ENCODE measurements at places on chromosomes 6 and 20.

DNA sequence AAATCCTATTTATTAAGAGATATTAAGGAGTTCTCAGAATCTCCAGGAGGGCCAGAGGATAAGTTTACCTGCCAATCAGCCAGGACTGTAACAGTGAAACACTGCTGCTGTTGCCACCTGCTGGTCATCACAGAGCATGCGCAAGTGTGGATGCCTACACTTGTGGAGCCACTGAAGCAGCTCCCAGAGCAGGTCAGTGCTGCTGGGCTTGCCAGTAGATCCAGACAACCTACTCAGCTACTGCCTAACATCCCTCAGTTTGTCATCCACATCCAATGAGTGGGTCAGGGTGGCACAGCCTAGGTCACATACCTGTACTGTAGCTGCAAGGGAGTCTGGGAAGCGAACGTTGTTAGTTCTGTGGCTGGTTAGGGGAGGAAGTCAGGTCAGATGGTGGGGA is 18.3 kb upstream of the NHSL1 start:
- no peak for DNase-seq

DNA sequence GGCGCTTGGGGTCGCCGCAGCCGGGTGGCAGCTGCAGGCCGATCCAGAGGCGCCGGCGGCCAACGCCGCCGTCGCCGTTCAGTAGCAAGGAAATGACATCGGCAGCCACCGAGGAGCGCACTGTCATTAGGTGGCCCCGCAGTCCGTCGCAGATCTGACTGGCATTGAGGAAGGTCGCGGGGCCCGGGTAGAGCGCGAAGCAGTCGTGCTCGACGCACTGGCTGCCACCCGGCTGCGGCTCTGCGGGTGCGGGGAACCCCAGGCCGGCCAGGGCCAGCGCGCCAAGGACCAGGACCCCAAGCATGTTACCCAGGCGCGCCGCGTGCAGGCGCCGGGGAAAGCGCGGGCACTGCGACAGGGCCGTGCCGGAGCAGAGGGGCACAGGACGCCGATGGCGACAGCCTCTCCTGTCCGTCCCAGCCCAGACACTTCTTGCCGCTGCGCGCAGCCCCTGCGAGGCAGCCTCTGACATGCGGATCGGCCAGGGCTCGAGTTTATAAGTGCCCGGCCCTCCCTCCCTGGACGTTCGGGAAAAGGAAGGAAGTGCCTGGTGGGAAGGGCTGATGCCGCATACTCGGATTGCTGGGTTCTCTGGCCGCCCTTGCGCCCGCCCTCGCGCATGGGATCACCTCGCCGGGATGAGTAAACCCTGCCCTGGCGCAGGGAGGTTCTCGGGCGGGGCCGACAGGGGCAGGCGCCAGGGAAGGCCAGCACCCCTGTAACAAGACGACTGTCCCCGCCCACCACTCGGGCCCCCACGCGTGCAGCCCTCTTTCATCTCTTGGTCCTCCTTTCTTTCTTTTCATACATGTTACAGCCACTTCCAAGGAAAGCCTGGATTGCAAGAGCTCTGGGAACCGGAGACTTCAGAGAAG is at the start of gene THBD:
Gene THBD (minus strand): TSS at position 472 of the 875 bp plus-strand sequence. CDS start 168 bp downstream, at position 304.
- DNase-seq, result no peak

GRCh38 chr6:132067286-132067685 is 116.1 kb upstream of the CCN2 start:
- no peak for DNase-seq

DNA sequence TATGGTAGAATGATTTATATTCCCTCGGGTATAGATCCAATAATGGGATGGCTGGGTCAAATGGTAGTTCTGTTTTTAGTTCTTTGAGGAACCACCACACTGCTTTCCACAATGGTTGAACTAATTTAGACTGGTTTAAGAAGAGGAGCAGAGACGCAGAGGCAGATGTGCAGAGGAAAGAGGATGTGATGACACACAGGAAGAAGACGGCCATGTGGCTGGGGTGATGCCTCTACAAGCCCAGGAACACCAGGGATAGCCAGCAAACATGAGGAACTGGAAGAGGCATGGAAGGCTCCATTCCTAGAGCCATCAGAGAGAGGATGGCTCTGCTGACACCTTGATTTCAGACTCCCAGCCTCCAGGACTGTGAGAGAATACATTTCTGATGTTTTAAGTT is 218.3 kb upstream of the DTNBP1 start:
- no peak for DNase-seq

DNA sequence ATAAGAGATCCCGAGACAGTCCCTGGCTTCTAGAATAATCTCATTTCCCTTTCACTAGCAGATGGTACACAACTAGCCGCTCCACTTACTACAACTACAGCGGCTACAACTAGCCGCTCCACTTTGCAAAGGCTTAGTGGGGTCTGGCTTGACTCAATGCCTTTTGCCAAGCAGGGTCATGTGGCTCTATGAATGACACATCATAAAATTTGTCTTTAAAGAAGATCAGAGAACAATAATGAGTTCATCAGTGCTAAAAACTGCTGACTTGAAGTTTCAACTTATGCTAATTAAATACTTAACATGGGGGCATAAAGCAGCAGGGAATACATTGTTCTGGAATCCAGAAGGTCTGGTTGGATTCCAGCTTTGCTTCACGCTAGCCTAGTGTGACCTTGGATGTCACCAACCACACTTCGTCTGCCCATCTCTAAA is 2.0 kb upstream of the MICAL1 start:
- DNase-seq, result no peak

DNA sequence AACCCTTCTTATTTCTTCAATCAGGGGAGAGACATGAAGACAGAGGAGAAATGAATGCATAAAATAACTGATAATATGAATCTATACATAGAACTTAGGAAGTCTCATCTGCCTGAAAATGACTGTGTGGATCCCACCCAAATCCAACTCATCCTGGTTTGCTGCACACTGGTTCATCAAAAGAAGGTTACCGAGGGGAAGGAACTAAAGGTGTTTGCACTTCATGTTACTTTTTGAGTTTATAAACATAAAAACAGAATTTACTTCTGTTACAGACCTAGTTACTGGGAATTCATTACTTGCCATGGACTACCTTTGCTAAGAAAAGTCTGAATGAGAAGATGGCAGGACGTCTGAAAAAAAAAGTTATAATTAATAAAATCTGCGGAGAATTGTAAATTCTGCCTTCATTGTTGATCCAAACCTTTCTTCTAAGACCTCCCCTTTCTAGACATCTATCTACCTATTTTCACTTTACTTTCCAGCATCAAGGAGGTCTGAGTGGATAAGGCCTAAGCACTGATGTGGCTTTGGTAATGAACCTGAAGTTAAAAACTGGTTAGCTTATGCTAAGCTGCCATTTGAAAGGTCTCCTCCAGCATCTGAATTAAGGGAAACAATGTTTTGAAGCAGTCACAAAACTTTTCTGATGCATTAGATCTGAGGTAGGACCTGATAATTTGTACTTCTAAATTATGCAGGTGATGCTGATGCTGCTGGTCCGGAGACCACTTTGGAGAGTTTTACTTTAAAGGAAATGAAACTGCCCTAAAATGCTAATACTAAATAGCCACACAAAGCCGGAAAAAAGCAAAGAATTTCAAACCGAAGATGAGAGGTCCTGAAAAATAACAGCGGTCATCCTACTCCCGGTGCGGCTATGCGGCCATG is 84.0 kb downstream of the HFE start:
- DNase-seq, result no peak

DNA sequence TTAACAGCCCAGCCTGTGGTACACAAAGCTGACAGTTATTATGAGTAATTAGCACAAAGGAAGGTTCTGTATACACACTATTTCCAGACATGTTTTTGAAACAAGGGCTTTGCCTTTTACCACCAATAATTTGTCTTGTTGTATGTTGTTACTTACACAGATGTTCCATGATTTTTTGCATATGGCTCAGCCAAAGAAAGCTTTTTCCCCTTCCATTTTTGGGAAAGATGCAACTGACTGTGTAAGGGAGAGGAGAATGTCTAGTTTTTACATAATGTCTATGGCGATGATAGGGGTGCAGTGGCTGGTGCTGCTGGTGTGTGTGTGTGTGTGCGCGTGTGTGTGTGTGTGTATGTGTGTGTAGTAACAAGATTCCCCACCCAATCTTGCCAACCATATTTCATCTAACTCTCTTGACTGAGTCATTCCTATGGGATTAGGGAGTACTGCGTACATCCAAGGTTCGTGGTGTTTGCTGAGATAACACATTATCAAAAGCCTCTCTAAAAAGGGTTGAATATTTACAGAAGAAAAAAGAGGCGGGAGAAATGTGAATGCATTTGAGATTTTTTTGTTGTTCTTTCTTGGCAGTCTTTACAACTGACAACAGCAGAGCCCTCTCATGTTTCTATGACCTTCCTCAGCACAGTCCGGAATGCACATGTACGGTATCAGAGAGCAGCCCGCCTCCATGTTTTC is 192.2 kb downstream of the GMPR start:
- no peak for DNase-seq

GRCh38 chr6:43725643-43726580 is 38.3 kb upstream of the MRPS18A start:
- no peak for DNase-seq

GRCh38 chr6:72553531-72554511 is 68.0 kb upstream of the KCNQ5 start:
- no peak for DNase-seq

DNA sequence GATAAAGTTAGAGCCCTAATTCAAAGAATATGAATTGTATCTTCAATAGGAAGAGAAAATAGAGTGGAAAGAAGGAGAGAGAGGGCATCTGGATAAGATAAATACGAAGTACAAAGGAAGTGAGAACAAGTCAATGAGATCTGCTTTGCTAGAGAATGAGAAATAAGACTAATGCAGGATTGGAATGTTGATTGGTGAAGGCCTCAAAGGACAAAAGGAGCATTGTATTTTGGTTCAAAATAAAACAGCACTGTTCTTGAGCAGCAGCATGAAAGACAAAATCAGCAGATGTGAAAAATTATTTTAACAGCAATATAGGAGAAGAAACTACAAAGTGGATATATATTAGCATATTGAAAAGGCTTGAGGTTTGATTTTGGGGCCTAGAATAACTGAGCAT is 5.1 kb upstream of the TMEM244 start:
- no peak for DNase-seq

DNA sequence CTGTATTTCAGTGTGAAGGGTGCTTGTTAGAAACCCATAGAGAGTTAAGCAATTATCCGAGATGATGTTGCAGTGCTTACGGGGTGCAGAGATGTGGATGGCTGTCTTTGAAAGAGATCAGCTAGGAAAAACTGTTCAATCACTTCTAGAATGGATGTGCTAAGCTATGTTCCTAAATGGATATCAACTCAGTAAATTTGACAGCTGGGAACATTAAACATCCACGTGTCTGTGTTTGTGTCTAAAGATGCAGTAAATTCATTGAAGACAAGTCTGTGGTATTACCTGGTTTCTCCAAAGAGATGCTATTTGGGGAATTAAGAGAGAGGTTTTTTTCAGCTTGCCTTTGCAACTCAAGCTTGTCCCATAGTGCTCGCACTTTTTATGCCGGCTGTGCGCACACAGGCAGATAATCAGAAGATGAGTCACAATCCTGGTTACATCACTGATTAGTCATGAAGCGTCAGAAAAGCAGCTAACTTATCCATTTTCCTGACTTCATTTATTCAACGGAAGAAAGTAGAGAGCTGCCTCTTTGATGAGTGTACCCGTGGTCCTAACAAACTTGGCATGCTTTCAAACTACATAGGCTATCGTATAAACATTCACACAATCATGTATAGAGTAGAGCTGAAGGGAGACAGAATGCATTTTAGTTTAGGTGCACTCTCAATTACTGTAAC is 691.7 kb upstream of the SLC35B3 start:
- DNase-seq, result no peak

DNA sequence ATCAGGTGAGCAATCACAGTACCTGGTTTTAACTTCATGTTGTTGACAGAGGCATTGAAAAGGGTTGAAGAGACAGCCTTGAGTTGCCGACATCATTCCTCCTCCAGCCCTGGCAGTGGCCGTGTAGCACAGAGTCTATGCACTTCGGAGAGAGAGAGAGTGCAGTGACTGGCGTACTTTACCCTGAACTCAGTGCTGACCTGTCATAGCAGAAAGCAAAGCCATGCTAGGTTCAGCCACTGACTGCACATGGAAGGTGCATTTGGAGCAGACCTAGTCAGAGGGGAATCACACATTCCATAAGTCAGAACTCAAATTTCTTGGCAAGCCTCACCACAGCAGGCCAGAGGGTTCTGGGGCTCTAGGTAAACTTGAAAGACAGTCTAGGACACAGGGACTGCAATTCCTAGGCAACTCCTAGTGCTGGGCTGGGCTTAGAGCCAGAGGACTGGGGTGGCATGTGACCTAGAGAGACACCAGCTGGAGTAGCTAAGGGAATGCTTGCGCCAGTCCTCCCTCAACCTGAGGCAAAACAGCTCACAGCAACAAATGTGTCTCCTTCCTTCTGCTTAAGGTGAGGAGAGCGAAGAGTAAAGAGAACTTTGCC is 69.1 kb downstream of the ELOVL4 start:
- no peak for DNase-seq

GRCh38 chr20:32796981-32797451 is 22.7 kb upstream of the MAPRE1 start:
- DNase-seq, result no peak

DNA sequence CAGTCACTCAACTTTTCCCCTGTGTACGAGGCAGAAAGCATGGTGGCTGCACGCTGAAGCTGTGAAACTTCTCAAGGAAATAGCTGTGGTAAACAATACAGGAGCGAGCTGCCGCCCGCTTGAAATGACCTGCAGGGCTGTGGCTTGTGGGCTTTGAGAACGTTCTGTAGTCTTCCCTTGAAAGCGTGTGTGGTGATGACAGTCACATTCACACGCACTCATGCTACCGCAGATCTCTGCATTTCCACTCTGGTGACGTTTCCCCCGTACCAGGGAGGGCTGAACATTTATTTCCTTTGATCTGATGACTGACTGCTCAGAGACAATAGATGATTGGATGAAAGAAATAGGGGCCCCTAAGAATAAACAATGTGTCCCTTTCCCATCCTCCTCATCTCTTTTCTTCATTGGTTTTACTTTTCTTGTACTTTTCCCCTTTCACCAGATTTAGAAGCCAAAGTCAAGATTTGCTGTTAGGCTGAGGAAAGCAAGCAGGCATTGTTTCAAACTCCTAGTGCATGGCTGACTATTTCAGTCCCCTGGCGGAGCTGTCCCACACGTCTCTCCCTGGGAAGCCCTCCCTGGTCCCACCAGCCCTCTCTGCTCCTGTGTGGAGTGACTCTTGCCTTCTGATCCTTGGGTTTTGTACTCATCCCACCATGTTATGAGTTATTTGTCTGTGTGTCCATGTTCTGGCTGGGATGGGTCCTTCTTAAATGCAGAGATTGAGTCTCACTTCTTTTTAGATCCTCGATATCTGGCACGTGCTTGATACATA is 3.9 kb downstream of the SYTL3 start:
- peak; percentile 82 for DNase-seq

DNA sequence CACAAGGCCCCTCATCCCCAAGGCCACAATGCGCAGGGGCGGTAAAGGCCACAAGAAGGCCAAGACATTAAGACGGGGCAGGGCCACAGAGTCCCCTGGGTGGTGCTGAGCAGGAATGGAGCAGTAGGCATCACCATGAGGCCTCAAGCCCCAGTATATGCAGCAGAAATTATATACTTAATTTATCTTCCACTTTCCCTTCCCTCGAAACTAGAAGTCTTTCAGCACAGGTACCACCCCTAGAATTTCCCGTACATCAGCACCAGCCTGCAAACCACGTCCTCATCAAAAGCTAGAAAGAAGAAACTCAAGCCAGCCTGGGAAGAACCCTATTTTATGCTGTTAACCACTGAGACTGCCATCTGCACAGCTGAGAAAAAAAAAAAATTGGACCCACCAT is 89.4 kb downstream of the PLG start:
- no peak for DNase-seq

GRCh38 chr20:21302664-21303060 is 469 bp upstream of the XRN2 start:
- no peak for DNase-seq
